Activated T-helper 17 cell treated with anti-CD3 and anti-CD28 coated beads, Interleukin-2, amount 50 U/mL, for 72 hours (primary cell): ENCODE measurements at places on chromosomes 11 and 22.

- ATAC-seq = no peak
Measured at GRCh38 chr11:60169264-60169915, 13.5 kb downstream of the MS4A6A start.

DNA sequence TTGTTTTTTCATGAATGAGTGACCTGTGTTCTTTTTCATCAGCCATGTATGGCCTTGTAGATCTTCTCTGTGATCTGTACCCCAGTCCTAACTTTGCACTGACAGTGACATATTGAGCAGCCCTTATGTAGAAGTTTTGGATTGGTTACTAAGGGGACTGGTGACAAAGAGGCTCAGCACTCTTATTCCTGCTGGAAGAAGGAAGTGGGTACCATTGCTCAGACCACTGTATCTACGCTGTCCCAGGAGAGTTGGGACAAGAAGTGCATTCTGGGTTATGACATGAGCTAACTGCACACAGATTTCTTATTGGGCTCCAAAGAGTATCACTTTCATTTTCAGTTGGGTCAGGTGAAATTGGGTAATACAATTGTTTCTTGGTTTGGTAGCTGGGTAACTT is 107.8 kb upstream of the RASSF10 start:
- ATAC-seq = no peak

- no peak for ATAC-seq
Measured at GRCh38 chr11:94786264-94787126, 18.3 kb downstream of the AMOTL1 start.

DNA sequence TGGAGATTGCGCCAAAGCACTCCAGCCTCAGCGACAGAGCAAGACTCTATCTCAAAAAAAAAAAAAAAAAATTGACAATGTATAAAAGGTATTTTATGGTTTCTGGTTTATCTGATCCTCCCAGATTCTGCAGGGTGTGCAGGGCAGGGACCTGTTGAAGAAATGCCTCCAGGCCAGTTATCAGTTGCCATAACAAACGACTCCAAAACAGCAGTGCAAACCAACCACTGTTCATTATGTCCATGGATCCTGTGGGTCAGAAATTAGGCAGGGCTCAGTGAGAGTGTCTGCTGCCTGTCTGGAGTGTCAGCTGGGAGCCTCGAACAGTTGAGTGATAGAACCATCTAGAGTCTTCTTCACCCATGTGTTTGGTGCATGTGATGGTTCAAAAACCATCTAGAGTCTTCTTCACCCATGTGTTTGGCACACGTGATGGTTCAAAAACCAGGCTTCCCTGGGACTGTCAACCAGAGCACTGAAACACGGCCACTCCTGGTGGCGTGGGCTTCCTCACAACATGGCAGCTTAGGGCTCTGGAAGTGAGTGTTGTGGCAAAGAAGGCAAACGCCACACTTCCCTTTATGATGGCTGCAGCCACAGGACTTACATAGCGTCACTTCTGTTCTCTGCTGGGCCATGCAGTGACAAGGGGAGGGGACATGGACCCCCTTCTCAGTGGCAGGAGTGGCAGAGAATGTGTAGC is 115.1 kb upstream of the CRYBB3 start:
- no peak for ATAC-seq
